ENCODE measurements at places on chromosomes 2 and 18.

- no peak for DNase-seq
Observed at GRCh38 chr2:99340669-99341236, 3.6 kb downstream of the EIF5B start.

- no peak for DNase-seq
Observed at GRCh38 chr2:44949329-44950151, 8.0 kb downstream of the SIX3 start.

GRCh38 chr2:37848451-37848850, 76.6 kb upstream of the RMDN2 start:
- no peak for DNase-seq

- DNase-seq: no peak
Observed at GRCh38 chr18:21452796-21453510, 147.6 kb downstream of the ESCO1 start.

GRCh38 chr2:46877619-46878113, 37.9 kb downstream of the MCFD2 start:
- DNase-seq: no peak

DNA sequence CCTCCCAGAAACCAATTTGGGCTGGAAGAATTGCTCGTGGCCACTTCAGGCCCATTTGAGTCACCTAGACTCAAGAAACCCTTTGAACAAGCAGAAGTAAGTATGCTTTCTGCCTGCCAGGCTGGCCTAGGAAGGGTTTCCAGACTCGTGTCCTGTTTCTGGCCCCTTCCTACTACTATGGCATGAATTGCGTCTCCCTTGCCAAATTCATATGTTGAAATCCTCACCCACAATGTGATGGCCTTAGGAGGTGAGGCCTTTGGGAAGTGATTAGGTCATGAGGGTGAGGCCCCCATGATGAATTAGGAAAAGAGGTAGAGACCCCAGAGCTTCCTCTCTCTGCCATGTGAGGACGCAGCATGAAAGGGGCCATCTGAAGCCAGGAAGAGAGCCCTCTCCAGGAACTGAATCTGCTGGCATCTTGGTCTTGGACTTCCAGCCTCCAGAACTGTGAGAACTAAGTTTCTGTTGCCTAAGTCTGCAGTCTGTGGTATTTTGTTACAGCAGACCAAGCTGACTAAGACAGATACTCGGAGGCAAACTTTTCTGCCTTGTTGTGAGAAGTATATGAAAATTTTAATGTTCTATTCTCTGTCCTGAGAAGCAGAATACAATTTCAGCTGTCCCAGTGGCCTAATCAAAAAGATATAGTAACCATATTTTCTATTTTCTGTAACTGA, 13.1 kb downstream of the GPR45 start:
- no peak for DNase-seq

- no peak for DNase-seq
Observed at GRCh38 chr2:218745160-218745558, 34.5 kb downstream of the TTLL4 start.

Data from activated T-cell treated with anti-CD3 and anti-CD28 coated beads for 48 hours (primary cell).